ENCODE measurements at places on chromosomes 4 and X. TPM values are rescaled to one million over a fixed set of nuclear protein-coding genes. Genes with fewer than 3 reads are reported as not detected.
A peak's percentile ranks its signal among the peaks of the same experiment; 100 is the strongest.

DNA sequence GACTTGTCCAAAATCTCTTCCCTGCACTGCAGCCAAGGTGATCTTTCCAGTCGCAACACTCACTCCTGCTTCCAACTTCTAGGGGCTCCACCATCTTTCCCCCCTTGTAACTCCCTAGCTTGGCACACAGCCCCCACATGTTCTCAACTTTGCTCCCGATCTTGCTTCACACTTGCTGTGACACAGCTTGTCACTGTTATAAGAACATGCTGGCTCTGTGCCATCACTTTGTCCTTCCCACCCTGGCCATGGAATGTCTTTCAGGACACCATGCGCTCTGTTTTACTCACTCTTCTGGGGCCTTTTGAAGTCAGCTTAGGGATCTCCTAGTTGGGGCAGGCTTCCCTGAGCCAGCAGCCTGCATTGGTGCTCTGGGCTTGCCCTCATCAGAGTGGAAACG, 2.5 kb downstream of the NSDHL start:
- DNase-seq: no peak

DNA sequence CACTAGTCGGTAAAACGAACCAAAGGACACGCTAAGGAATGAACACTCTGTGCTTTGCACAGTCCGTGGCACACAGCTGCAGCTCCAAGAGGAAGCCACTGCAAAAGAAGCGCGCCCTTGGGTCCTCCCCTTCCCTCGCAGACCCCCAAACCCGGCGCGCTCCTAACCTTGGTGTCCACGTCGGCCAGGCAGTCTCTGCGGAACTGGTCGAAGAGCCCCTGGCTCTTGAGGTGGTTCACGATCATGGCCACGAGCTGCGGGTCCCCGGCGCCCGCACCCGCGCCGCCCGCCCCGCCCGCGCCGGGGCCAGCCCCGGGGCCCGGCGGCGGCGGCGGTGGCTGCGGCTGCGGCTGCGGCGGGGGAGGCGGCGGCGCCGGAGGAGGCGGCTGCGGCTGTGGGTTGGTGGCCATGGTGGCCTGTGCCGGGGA, 333 bp downstream of the BOD1L1 start:
- DNase-seq: peak; percentile 24

DNA sequence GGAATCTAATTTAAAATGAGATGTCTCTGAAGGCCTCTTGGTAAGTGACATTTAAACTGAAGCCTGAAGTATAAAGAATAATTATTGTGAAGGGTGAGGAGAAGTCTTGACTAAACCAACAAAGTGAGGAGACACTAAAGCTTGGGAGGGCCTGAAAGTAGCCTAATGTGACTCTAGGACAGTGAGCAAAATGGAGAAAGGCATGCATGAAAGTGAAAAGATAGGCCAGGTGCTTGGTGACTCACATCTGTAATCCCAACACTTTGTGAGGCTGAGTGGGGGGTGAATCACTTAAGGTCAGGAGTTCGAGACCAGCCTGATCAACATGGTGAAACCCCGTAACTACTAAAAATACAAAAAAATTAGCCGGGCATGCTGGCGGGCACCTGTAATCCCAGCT, 46.9 kb upstream of the SMARCAD1 start:
- no peak for DNase-seq

KDR gene
- 48.9 TPM for total RNA-seq

- DNase-seq: no peak
These were observed 254.2 kb downstream of the NAF1 start for GRCh38 chr4:162912482-162912881.

- DNase-seq: no peak
These were observed 98.9 kb downstream of the SPRY1 start for GRCh38 chr4:123495530-123495929.

- DNase-seq: no peak
These were observed 10.2 kb downstream of the NAT8L start for GRCh38 chr4:2069161-2069971.

DNA sequence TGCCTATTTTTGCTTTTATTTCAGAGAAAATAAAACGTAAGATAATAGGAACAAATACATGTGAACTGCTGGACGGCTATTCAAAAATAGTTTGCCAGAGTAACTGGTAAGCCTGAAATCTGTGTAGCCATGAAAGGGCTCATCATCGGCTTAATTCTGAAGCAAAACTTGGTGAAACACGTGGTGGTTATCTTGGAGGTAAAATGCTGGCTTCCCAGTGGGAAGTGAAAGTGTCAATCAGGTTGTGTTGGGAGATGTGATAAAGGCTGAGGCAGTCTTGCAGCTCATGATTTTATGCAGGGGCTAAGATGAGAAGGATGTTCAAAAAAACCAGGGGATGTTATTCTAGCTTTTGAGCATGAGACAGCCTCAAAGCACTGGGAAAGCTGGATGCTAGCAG, 36.1 kb upstream of the TLR2 start:
- no peak for DNase-seq
